ENCODE measurements at places on chromosomes 7 and 10.

DNA sequence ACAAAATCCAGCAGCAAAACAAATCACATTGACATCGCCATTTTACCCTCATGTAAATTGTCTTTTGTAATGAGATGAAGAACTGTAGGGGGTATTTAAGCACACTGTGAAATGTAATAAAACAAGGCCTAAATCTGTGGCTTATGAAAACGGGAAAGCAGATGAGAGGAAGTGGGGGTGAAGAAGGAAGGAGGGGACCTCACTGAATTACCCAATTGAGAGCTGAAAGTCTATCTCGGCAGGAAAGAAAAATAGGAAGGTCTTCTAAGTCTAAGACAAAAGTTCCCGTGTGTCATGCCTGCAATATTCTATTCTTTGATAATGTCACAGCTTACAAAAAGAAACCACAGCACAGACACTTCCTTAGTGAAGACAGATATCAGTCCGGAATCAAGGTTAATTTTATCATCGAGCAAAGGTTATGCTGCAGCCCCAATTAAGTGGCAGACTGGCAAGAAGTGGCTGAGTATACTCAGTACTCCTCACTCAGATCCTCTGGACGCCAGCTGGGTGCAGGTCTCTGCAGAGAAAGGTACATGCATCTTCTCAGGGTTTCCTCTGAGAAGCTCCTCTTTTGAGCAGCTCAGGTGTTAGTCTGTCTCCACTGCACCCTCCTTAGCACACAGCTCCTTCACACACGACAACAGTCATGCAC is 239.7 kb downstream of the FANK1 start:
- no peak for DNase-seq

- DNase-seq, result no peak
These were observed 41.8 kb downstream of the ZCCHC24 start for GRCh38 chr10:79403441-79404230.

GRCh38 chr7:32914184-32914583 is 22.6 kb upstream of the KBTBD2 start:
- DNase-seq, result no peak

GRCh38 chr7:52831321-52831720 is 204.1 kb upstream of the POM121L12 start:
- no peak for DNase-seq

DNA sequence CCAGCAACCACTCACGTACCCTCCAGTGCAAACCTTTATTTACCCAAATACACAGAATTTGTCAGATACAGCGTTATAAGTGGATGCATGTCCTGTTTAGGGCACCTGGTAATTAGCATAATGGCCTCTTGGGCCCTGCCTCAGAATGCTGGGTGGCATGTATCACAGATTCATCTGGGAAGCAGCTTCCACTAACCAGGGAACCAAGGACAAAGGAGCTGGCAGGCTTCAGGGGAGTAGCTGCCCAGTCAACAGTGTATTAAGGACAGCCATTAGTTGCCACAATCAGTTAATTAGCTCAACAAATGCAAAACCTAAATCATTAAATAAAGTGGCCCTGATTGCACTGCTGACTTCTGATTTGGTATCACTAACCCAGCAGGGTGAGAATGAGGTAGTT is 105.7 kb downstream of the RAPGEF5 start:
- DNase-seq, result no peak

- DNase-seq, result no peak
These were observed 241.7 kb downstream of the GATA3 start for GRCh38 chr10:8296090-8296733.

GRCh38 chr10:85936161-85936560 is 430.4 kb downstream of the GRID1 start:
- no peak for DNase-seq

DNA sequence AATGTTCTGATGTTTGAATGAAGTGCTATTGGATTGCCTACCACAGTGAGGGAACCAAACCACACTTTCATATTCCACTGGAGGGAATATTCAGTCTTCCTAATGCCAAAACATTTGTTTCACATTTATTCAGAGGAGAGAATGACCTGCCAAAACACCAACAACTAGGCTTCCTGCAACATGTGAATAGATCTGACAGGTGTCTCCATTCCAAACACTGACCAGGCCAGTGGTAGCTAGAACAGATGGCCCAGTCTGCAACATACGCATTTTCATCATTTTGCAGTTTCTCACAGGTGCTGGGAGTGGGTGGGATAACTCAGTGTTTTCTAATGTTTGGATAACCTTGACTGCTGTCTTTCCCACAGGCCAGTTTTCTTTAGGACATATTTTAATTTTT is 110.0 kb downstream of the RELN start:
- DNase-seq, result no peak

GRCh38 chr10:16950656-16951601 is 133.7 kb upstream of the RSU1 start:
- DNase-seq, result no peak

GRCh38 chr10:29680091-29680490 is 45.3 kb upstream of the SVIL start:
- no peak for DNase-seq

GRCh38 chr7:157233677-157234076 is 95.0 kb downstream of the UBE3C start:
- no peak for DNase-seq

DNA sequence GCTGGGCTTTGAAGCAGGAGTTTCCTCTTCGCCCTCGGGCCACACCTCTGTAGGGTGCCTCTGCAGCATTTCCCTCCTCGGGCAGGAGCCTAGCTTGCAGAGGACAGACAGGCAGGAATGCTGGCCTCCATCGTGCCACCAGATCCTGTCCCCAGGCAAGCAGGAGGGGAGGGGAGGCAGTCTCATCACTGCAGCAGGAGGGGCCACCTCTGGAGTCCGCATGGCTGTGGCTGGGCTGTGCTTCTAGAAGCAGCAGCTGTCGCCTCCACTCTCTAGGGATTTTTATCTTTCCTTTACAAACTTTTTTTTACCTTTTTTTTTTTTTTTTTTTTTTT is 181.4 kb downstream of the CUX1 start:
- no peak for DNase-seq

DNA sequence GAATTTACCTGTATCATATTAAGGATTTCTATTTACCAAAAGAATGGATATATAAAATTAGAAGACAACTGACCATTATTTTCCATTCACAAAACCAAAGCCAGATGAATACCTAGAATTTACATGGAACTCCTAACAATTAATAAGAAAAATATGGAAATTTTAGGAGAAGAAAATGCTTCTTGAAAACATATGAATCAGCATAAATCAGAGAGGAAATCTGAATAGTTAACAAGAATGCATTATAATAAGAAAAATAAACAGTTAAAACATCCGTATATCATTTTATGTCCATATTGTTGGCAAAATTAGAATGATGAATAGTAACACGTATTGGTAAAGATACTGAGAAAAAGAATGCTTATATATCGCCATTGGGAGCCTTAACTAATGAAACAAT is 505.5 kb downstream of the NEBL start:
- DNase-seq, result no peak

DNA sequence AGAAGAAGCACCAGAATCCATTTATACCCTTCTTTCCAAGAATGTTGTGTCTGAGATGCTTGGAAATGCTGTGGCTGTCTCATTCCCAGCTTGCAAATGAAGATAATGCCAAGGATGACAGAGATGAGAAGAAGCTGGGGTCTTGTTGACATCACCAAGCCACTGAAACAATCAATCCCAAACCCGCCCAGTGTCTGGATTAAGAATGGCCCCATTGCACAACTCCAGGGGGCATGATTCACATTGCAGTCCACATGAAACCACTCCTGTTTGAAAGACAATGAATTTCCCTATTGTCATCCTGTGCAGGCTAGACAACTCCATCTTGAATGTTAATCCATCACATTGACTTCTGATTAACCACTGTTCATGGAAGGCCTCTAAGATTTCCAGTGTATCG is 28.6 kb downstream of the SORBS1 start:
- DNase-seq, result no peak

DNA sequence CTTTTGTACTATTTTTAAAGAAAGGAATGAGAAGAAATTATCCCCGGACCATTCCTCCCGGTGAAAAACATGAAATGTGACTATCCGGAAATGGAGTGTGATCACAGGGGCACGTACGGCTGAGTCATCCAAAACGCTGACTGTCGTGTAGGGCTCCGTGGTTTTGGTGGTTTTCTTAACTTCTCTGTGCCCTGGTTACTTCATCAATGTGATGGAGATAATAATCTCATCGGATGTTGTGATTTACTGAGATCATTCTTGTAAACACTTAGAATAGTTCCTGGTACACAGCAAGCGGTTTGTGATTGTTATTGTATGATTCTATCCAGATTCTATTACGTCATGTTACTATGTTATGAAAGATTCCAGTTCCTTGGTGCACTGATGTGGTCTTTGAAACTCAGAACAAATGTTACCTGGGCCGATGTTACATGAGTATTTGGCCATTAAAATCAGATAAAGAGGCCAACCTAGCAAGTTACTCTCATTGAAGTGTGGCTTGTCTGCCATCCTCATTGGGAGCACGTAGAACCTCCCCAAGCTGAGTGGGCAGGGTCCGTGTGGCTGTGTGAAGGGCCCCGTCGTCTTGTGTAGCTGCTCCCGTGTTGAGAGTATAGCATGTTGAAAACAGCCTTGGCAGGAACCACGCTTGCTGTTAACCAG is 99.5 kb downstream of the CAMK1D start:
- peak; percentile 69 for DNase-seq

DNA sequence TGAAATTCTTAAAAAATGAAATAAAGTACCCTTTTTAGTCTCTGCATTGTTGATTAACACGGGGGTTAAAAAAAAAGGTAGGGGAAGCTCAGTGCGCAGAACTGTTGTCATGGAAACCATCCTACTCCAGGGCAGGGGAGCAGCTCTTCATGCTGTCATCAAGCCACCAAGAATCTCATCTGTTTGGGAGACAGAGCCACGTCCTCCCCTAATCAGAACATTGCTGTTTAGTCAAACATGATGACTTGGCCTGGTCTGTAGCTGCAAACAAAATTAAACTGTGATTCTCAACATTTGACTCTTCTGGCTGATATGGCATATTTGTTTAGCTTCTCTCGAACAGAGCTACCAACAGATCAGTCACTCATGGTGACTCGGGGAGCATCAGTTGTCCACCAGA is 254.4 kb upstream of the KLF14 start:
- no peak for DNase-seq

DNA sequence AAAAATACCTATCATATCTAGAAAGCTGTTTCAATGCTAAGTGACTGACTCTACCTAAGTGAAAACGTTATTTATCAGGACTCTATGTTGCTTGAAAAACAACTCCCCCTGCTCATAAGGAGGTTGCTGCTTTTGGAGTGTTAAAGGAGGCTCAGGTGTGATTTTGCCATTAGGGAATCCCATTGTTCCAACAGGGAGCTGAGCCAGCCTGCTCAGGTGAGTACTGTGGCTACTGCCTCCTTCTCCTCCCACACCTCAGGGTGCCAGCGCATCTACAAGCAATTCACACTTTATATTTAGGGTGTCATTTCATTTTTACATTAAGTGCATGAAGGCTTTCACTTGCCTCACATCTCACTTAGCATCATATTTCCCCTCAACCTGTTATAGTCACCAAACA is 84.7 kb downstream of the SEM1 start:
- DNase-seq, result no peak

GRCh38 chr10:96740579-96741281 is 20.4 kb upstream of the PIK3AP1 start:
- DNase-seq, result no peak

DNA sequence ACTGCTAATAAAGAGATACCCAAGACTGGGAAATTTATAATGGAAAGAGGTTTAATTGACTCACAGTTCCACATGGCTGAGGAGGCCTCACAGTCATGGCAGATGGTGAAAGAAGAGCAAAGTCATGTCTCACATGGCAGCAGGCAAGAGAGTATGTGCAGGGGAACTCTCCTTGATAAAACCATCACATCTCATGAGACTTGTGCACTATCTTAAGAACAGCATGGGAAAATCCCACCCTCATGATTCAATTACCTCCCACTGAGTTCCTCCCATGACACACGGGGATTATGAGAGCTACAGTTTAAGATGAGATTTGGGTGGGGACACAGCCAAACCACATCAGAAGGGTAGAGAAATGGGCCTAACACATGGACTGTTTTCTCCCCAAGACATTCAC is 156.3 kb downstream of the CCDC71L start:
- DNase-seq, result no peak

DNA sequence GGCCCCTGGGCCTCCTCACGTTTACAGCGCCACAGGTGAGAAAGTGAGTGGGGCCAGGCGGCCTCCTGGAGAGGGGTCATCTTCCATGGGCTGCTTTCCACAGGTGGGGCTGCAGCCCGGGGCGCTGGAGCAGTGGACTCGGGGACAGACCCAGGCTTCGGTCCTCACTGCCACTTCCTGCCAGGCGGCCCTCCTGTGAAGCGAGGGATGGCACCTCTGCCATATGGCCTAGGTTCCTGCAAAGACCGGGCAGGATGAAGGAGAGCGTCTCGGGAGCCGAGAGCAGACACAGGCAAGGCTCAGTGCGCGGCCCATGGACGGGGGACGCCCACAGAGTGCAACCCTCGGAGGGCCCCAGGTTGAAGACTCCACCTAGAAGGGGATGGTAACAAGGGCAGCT is 106.8 kb downstream of the MAD1L1 start:
- no peak for DNase-seq

- DNase-seq, result no peak
These were observed 375.6 kb downstream of the SFMBT2 start for GRCh38 chr10:7035126-7035761.

DNA sequence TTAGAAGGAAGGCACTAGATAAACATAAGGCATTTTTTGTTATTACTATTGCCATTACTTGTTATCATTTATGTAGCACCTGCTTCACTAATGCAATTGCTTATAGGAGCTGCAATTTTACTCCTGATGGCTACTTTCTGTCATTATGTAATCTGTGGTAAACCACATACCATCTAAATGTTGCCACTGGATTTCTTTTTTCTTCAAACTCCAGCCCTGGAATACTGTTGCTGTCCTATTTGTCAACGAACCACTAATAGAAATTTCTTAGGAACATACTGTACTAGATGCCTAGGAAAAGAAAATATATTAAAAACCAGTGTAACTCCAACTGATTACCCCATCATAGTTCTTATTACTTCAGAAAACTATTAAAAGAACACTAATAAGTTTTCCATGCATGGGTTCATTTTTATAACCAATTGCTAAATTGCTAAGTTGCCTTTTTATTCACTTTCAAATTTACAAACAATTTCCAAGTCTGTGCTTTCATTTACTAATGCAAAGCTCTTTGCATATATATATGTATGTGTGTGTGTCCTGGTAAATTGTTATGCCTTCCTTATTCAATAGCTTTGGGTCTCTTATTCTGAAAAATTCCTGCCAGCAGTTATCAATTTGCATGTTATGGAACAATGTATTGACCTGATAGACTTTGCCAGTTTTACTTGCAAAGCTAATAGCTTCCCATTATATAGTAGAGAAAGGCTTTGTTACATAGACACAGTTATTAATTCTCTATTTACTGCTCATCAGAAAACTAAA is 287.4 kb downstream of the EXOC4 start:
- no peak for DNase-seq

All from effector CD4-positive, alpha-beta T cell (primary cell).